ENCODE measurements at places on chromosomes 2 and 18.

DNA sequence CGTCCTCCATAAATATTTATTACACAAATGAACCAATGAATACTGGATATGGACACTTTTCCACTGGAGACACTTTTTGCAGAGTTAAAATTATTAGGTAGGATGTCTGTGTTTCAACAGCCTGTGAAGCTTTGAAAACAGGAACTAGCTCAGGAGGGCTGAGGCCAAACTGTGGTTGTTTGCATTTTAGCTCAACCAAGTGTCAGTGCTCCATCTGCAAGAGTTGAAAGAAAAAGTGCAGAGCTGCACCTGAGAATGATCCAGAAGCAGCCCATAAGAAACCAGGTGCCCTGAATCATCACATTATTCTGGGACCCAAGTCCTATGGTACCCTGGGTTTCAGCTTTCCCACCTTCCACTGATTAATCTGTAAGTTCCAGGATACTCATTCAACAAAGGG is 180.4 kb downstream of the TRIB2 start:
- no peak for DNase-seq

DNA sequence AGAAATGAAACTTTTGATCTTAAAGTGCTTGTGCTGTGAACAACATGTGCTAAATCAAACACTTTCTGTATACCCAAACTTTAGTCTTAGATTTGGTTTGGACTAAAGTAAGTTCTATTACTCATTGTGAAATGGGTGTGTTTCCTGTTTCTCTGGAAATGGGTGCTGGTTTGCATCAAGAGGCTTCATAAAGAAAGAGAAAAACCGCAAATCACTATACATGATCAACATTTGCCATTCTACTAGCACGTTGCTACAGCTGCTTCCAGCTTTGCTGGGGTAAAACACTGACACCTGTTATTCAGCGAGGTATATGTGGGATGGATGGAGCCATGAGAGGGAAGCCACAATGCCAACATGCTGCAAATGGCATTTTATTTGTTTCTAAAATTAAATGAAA is 547.0 kb upstream of the ACVR2A start:
- no peak for DNase-seq

DNA sequence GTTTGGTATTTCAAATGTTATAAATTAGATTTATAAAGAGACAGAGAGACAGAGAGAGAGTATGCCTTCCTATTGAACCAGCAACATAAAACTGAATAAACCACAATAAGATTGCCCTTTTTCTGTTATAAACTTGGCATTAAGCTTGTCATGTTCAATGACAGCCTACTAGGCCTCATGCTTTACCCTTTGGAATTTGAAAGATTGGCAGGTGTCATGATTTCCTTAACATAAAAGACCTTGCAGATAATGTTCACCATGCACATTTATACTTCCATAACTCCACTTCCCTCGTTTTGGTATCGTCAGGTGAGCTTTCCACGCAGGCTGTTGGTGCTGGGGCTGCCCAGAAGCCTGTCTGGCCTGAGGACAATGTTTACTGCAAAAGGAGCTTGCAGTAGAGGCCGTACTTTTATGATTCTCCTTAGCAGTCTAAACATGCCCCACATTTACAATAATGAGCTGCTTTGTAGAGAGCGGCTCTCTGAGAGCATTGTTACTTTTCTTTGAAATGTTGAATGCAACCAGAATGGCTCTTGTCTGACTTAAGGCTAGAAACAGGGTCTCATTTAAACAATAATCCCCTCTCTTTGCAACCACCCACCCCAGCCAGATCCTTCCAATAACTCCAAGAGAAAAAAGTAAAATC is 379.1 kb upstream of the ATP5MC3 start:
- DNase-seq: no peak

GRCh38 chr2:158782616-158783015 is 12.5 kb upstream of the DAPL1 start:
- no peak for DNase-seq

DNA sequence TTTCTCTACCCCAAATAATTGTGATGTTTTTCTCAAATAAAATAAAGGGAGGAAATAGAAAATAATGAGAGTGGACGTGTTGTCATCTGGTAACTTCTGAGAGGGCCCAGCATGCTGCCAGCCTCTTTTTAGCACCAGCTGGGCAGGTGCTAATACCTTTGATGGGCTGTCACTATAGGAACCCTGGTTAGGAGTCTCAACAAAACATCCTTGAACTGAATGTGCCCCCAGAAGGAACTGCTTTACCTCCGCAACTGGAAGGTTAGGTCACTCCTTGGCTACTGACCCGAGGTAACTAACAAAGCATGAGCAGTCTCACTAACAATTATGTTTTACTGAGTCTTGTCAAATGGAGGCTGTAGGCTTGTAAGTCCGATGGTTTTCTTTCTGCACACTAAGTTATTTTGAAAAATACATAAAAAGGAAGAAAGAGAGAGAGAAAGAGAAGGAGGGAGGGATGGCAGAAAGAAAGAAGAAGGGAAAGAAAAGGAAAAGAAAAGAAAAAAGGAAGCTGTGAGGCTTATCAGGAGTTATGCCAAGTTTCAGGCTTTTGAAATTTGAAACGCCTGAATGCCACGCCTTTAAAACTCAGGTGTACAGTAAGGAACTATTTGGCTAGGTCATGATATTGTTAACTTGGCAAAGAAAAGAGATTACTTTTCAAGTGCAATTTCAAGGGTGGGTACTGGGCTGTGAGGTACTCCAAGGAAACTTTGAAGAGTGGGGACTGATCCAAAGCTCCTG is 91.0 kb downstream of the TGIF1 start:
- no peak for DNase-seq

DNA sequence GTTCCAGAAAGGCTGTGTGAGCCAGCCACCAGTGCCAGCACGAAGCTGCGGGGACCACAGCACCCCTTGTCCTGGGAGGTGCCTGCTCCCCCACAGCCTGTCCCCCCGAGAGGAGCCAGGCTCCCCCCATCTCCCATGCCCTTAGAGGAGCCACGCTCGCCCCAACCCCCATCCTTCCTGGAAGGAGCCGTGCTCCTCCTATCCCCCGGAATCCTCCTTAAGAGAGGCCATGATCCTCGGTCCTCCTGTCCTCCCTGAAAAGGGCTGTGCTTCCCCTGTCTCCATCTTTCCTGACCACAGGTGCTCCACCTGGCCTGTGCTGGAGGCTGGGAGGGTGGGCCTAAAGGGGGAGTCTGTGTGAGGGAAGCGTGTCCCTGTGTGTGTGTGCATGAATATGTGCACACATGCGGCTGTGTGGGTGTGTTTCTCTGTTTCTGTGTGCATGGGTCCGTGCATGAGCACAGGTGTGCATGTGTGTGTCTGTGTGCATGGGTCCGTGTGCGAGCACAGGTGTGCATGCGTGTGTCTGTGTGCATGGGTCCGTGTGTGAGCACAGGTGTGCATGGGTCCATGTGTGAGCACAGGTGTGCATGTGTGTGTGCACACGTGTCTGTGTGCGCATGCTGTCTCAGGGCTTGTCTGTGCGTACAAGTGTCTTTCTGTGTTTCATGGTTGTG is 80.3 kb downstream of the RTP5 start:
- no peak for DNase-seq

DNA sequence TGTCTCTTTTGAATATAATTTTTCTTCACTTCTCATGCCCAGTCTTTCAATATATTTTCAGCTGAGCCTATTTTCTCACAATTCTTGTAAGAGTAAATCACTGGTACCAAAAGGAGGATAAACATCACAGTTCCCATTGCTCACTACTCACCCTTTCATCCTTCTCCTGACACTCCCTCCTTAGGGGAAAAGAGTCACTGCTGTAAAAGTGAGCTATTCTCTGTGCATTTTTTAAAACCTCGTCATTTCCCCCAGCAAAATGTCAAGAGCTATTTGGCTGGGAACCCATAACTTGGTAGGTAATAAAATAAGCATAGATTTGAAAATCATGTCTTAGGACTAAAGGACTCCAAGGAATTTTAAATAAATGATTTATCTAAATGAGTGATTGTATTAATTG is 340.1 kb upstream of the GYPC start:
- no peak for DNase-seq

- DNase-seq: no peak
Observed at GRCh38 chr2:198168651-198169050, 364.3 kb downstream of the PLCL1 start.

DNA sequence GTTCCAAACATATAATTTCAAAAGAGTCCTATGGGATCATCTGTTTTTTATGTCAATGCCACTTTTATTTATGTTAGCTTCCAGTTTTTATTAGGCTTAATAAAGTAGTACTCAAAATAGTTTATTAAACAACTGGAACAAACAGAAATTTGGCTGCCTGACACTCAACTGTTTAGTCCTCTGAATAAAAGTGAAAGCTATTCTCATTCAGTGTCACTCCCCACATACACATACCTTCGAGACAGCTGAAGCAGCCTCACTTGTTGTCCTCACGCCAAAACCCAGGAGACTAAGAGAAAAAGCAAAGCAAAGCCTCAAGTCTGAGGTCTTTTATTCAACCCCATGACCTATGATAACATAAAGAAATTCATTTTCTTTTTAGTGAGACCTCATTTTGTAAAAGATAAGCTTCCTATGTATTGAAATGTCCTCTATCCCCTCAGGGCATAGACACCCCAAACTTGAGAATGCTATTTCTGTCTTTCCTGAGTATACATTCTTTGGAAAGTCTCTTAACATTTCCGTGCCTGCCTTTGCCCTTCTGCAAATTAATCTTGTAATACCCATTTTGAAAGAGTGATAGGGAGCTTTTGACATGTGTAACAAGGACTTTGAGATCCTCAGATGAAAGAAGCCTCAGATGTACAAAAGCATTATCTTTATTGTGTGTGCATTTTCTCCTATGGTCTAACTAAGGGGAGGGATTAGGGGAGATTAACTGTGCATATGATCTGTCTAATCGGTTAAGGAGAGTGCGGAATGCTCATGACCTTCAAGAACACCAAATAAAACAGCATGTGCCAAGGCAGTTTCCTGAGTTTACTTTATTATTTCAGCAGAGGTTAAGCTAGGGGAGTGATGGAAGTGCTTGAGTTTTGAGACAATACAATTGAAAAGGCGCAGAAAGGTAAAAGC is 1523.7 kb upstream of the PIK3C3 start:
- no peak for DNase-seq

DNA sequence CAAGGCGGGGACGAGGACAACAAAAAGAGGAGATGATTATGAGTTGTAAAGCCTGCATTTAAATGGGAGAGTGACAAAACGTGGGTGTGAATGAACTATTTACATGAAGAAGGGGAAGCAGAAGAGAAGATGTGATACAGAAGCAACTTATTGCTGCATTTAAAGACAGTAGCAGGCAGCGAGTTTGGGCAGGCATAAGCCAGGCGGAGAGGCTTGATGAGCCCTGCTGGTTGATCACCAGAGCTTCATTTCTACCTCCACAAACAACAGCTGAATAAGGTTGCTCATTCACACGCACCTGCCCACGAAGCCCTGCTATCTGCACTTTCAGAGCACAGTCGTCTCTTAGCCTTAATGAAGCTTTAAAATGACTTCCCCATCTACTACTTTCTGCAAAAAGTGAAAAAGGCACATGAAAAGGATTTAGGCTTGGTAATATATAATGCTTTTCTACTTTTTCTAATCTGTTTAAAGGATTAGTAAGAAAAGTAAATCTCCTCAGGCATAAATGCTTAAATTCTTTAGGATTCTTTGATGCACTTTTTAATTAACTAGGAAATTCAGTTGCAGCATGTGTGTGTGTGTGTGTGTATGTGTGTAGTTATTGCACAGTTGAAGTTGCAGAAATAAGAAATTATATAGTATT is 3.1 kb downstream of the SLC38A11 start:
- no peak for DNase-seq

DNA sequence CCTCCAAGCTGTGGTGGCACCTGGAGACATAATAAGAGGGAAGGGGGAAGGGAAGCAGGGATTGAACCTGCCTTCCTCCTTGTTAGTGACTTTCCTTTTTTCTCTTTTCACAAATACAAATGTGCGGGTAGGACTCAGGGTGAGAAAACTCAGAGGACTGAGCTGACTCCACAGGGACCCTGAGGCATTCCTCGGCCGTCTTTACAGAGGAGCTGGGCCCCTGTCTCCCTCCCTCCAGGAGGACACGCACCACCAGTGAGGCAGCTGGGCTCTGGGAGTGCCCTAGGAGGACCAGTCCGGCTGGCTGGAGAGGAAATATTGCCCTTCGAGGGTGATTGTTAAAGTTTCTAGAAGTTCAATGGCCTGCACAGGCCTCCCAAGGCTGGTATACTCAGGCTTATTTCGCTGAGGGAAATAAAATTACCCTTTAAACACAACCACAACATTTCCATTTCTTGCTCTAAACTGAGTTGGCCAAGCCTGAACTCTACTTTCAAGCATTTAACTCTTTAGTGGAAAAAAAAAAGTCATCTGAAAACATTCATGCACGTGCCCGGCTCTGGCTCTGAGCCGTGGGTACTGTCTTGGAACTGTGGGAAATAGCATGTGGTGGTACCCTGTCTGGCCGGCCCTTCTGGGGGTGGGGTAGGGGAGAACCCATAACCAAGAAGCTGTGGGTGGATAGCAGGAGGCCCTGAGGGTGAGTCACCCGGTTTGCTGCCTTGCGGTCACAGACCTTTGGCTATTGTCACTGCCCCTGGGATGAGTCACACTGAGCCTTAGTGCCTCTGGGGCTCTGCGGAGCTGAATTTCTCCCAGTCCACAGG is 116.0 kb downstream of the COPS8 start:
- DNase-seq: no peak

DNA sequence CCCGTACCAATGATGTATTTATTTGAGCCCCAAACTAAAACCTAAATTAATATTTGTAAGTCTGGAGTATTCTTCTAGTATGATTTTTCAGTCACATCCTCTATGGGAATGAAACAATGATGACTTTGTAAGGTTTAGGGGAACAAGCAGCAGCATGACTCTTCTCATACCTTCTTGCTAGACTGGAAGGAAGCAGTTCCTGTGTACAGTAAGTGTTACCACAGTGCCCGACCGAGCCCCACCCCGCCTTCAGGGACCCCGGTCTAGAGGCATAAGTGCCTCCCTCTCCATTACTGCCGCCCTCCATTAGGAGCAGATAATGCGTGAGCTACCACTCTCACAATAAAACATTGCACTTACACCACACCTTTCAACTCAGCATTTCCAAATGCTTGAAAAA is 599.3 kb downstream of the ARHGAP15 start:
- no peak for DNase-seq

GRCh38 chr2:162091325-162092007 is 17.5 kb upstream of the DPP4 start:
- DNase-seq: no peak

DNA sequence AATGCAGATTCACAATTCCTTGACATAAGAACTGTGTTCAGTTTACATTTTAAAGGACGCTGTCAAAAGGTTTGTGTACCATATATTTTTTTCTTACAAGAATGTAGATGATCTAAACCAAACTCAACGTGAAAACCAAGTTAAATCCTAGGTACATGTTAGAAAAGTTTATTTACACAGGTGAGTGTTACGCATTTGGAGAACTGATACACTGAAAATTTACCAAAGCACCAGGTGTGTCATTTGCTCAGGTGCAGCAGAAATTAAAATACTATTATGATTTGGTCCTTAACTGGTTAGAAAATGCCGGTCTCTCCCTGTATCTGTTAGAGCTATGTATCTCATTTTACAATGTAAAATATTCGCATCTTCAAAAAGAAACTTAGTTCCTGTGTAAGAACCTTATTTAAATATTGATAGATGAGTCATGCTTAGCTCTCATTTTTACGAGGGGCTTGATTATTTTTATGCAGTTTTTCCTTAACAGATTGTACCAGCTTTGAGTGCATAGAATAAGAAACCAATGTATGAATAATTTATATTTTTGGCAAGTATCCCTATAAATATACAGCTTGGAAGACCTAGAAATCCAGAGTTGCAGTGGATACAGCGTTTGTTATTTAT is 25.1 kb downstream of the MFF start:
- DNase-seq: no peak

All from stimulated activated CD4-positive, alpha-beta T cell treated with anti-CD3 and anti-CD28 coated beads, Interleukin-1b, Interleukin-23, amount 100 ng/mL, for 1 hour (primary cell).